ENCODE measurements at places on chromosomes 12 and 14. TPM values are rescaled to one million over a fixed set of nuclear protein-coding genes. Genes with fewer than 3 reads are reported as not detected.

Gene IL25
- total RNA-seq = not detected

Gene SIRT4
- total RNA-seq = 3.6 TPM

Gene PLEKHG7
- not detected for total RNA-seq

Gene GPR137C
- total RNA-seq = 0.49 TPM

Gene GABARAPL1
- total RNA-seq = 82.4 TPM

Gene STAC3
- 3.8 TPM for total RNA-seq

Gene HOXC12
- total RNA-seq = not detected

Gene PLA2G1B
- total RNA-seq = not detected

Gene FGF23
- total RNA-seq = not detected

Gene TAS2R43
- 1.3 TPM for total RNA-seq

Gene ASCL4
- not detected for total RNA-seq

Gene PIANP
- total RNA-seq = 0.45 TPM

Gene ARHGEF25
- total RNA-seq = 18.3 TPM

Gene DNAJC22
- total RNA-seq = 1.6 TPM

Gene UBC
- total RNA-seq = 1,400 TPM

Gene GNG2
- total RNA-seq = 10.0 TPM

Gene GPR84
- not detected for total RNA-seq

Gene IL31
- total RNA-seq = not detected

Gene MYF5
- not detected for total RNA-seq

Gene SLCO1C1
- 0.25 TPM for total RNA-seq

Gene SELPLG
- 1.5 TPM for total RNA-seq

Gene CPNE8
- 36.8 TPM for total RNA-seq

Gene NOC4L
- total RNA-seq = 13.2 TPM

Gene OR4N2
- total RNA-seq = not detected

Gene ZC2HC1C
- 1.6 TPM for total RNA-seq

Gene BCAT1
- 186 TPM for total RNA-seq

Gene FAM234B
- 5.6 TPM for total RNA-seq

Gene CLMN
- total RNA-seq = 1.8 TPM

Gene SPIC
- not detected for total RNA-seq

Gene INSM2
- total RNA-seq = not detected

Gene TIGAR
- total RNA-seq = 11.5 TPM

Gene PPM1H
- total RNA-seq = 0.98 TPM

Gene DEGS2
- total RNA-seq = 0.16 TPM

Gene CHGA
- total RNA-seq = not detected

Gene HOXC5
- 1.8 TPM for total RNA-seq

Gene GPR68
- 1.3 TPM for total RNA-seq

Gene TUBA1A
- total RNA-seq = 320 TPM

Gene CCDC177
- not detected for total RNA-seq

Gene SLC7A8
- total RNA-seq = 11.7 TPM

Gene SCNN1A
- total RNA-seq = under 0.01 TPM

Gene GPATCH2L
- 47.9 TPM for total RNA-seq

Gene MMAB
- total RNA-seq = 16.7 TPM

Gene TRPV4
- 0.25 TPM for total RNA-seq

Gene GDF11
- total RNA-seq = 4.7 TPM

Gene NKX2-1
- total RNA-seq = not detected

Gene LRRC10
- not detected for total RNA-seq

Gene ACOT6
- not detected for total RNA-seq
